Activated CD4-positive, alpha-beta memory T cell treated with anti-CD3 and anti-CD28 coated beads, Interleukin-2, amount 10 ng/mL, durations not matched to agents 7 days and 5 days (primary cell): ENCODE measurements at places on chromosomes 3 and 15. TPM values are rescaled to one million over a fixed set of nuclear protein-coding genes. Genes with fewer than 3 reads are reported as not detected.

The MASP1 gene
- not detected for total RNA-seq

The CYP1A2 gene
- total RNA-seq = not detected

The BLOC1S6 gene
- total RNA-seq = 43.1 TPM

The ANKRD34C gene
- not detected for total RNA-seq

The CRABP1 gene
- not detected for total RNA-seq

The LXN gene
- total RNA-seq = 10.3 TPM

The STRIT1 gene
- not detected for total RNA-seq

The ATP2C1 gene
- total RNA-seq = 63.8 TPM

The DAZL gene
- not detected for total RNA-seq

The SIDT1 gene
- total RNA-seq = 25.5 TPM

The RPL39L gene
- 23.1 TPM for total RNA-seq

The CMTM8 gene
- 6.2 TPM for total RNA-seq

The IFT122 gene
- 22.6 TPM for total RNA-seq

The TATDN2 gene
- total RNA-seq = 59.5 TPM

The HDC gene
- not detected for total RNA-seq

The MORC1 gene
- not detected for total RNA-seq

The GATM gene
- 1.9 TPM for total RNA-seq

The OR4F15 gene
- not detected for total RNA-seq

The NAA80 gene
- total RNA-seq = 49.4 TPM

The KBTBD13 gene
- not detected for total RNA-seq

The RNF111 gene
- total RNA-seq = 32.3 TPM

The SNX4 gene
- total RNA-seq = 34.1 TPM

The KNSTRN gene
- 54.3 TPM for total RNA-seq

The STT3B gene
- total RNA-seq = 199 TPM

The THRB gene
- not detected for total RNA-seq

The CCR2 gene
- 167 TPM for total RNA-seq

The GOLGA8R gene
- total RNA-seq = 4.2 TPM

The MAGEL2 gene
- not detected for total RNA-seq
